NCI-H1436 (cell line): ENCODE measurements at places on chromosomes 6 and 20.

GRCh38 chr6:80173411-80173810 is 66.9 kb downstream of the BCKDHB start:
- DNase-seq, result no peak

GRCh38 chr6:52984247-52984646 is 10.8 kb downstream of the GSTA4 start:
- no peak for DNase-seq

- no peak for DNase-seq
These were observed 39.8 kb upstream of the MYL9 start for GRCh38 chr20:36501367-36502006.

- DNase-seq, result peak; percentile 13
These were observed 62.6 kb downstream of the GINS1 start for GRCh38 chr20:25470045-25470444.

GRCh38 chr6:122490607-122491006 is 19.0 kb upstream of the SERINC1 start:
- DNase-seq, result no peak

DNA sequence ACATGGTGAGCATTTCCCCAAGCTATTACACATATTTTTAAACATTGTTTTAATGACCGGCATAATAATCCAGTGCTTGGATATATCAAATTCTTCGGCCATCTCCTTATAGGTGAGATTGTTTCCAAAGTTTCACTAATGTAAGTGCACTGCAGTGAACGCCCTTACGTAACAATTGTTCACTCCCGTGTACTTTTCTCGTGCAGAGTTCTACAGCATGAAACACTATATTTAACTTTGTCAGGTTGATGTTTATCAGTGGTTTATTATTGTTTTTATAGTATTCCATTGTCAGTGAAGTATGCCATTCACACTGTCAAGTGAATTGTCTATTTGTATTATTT is 3.4 kb upstream of the GZF1 start:
- DNase-seq, result no peak

- no peak for DNase-seq
These were observed 119.6 kb upstream of the DOK5 start for GRCh38 chr20:54355631-54356280.

- no peak for DNase-seq
These were observed 511.8 kb upstream of the ZNF337 start for GRCh38 chr20:26208296-26209091.

DNA sequence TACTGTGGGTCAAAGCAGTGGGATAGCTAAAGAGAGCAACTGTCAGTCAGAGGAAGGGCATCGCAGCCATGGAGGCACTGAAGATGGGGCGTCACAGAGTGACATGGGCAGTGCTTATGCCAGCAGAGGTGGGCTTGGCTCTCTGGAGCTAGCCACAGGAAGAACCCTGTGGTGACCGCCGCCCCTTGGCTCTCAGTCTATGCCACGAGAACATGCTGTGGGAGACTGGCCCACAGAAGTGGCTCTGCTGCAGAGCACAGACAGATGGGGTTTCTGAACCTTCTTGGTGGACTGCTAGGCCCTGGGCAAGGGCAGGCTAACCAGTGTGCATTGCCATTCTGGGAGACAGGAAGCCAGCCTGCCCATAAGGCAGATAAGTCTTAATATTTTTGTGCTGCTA is 290.0 kb upstream of the SUPT3H start:
- no peak for DNase-seq

GRCh38 chr6:74585753-74586152 is 620.1 kb downstream of the COL12A1 start:
- DNase-seq, result no peak

- no peak for DNase-seq
These were observed 173.1 kb downstream of the HACE1 start for GRCh38 chr6:104686550-104687175.

GRCh38 chr6:18186033-18186432 is 30.8 kb downstream of the KDM1B start:
- no peak for DNase-seq

DNA sequence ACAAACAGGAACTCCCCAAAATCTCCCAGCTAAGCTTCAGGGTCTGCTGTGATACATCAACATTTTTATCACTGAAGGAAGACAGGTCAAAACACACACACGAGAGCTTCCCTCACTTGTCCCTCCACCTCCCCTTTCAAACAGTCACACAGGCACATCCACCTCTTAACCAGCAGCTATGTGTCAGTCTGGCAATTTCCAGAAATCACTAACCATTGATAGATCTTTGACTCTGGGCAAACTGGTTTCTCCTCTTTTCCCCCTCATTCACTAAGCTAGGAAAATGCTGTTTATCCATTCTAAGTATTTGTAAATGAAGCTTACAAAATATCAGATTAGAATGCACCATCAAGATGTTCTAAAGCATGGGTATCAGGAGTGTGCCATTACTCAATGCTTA is 87.8 kb downstream of the DCDC2 start:
- DNase-seq, result no peak

DNA sequence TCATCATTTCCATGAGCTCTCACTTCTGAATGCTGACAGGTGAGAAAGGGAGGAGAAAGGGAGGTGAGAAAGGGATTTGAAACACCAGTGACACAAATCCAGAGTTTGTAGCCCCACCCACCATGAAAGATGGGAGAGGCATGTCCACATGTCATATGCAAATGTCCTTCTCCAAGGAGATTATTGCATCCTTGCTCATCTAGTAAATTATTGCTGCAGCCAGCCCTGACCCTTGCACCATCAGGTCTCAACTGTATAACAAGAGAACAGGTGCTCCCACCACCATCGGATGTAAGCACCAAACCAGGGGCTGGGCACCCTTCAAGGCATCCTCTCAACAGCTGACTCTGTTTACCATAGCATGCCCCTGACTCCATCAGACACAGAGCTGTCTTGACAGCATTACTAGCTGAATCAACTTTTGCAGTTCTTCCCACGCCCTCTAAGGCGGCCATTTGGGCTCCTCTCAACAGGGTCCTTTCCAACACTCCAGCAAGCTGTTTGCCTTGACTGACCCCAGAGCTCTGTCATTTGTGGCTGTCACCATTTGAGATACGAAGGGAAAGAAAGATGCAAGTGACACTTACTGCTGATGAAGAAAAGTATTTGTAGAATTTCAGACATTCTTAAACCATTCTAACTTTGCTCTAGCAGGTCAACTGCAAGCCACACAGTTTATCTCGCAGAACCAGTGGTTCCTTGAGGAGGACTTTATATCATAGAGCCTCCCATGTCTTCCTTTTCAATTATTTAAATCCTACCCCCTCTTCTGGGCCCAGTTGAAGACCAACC is 14.2 kb downstream of the GFOD1 start:
- DNase-seq, result no peak

DNA sequence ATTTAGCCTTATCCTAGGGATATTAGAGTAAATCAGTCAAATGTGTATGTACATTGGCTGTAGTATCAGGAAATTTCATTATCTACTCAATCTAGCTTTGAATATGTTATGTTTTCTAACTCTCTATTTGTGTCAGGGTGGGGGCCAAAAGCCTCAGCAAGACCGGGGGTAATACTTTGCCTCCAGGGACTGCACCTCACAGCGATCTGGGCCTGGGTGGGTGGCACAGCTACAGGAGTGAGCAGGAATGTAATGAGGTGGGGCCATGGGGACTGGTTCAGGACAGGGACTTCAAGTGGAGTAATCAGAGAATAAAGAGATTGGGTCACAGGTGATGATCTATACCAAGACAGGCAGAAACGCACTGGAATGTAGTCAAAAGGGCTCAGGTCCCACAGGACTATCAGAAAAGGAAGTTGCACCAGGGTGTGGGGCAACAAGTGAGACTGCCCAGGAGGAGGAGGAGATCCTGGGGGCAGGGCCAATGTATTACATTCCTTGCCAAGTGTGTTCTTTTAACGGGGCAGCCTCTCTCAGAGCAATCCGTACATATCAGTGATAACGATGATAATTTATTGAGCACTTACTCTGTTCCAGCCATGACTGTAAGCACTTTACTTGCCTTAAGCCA is 54.0 kb downstream of the PIGU start:
- DNase-seq, result no peak

DNA sequence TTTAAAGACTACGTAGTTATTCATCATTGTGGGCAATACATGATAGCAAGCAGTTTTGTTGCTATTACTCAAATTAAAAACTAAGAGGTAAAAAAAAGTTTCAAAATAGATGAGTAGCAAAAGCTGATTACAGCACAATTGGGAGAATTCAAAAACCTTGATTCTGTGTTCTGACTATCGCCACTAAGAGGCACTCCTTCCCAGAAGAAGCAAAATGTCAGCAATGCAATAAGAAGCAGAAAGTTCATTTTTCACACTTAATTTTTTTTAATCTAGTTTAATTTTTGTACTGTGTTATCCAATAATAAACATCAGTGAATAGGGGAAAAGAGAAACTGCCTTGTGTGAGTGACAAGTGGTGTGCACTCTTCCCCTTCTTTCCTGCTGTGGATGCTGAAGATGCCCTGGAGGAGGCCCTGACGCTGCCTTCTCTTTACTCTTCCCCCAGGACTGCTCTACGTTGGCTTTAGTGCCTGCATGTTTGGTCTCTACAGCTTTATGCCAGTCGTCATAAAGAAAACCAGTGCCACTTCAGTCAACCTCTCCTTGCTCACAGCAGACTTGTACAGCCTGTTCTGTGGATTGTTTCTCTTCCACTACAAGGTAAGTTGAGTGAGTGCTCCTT is 263.2 kb upstream of the PLN start:
- no peak for DNase-seq

GRCh38 chr20:10660661-10661060 is 13.1 kb downstream of the JAG1 start:
- DNase-seq, result no peak

DNA sequence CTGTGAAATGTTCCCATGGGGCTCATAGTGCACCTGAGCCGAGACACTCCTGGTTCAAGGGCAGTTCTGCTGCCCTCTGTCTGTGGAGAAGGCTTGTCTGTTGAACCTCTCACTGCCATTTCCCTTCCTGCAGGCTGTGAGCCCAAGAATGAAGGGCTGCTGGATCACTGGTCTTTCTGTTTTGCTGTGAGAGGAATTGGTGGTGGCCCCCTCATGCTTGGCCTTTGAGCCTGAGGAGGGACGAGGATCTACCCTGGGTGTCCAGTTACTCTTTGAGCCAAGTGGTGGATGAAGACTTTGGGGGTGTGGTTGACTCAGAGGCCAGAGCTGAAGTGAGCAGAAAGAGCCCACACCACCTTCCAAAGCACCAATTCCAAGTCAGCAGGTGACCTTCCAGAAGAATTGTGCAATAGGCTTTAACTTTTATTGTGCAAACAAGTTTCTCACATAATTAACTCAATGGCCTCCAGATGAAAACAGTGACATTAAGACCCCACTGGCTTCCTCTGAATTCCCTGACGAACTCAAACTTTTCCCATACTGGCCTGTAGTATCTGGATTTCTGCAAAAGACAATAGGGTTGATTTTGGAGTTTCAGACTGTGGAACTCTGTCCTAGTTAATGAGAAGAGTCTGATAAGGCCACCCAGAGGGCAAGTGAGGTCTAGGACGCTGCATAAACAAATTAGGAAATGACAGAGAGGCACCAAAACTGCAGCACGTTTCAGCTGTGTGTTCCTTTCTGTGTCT is 101.5 kb downstream of the PHACTR3 start:
- no peak for DNase-seq

DNA sequence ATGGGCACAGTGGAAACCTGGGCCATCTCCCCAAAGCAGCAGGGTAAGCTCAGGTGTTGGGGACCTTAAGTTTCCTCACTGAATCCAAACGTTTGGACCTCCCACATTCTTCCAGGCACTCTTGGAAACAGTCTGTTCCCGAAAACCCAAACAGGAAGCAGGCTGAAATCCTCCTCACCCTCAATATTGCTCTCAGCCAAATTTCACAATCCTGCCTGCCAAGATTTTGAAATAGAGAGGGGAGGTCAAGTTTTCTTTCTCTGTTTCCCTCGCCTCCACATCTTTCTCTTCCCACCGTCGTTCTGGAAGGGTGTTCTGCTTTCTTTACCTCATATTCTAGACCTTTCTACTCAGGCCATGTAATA is 392.0 kb upstream of the SASH1 start:
- no peak for DNase-seq

GRCh38 chr6:30047220-30047619 is 13.8 kb upstream of the POLR1H start:
- DNase-seq, result no peak

GRCh38 chr6:91213229-91213901 is 626.5 kb upstream of the MAP3K7 start:
- DNase-seq, result no peak

DNA sequence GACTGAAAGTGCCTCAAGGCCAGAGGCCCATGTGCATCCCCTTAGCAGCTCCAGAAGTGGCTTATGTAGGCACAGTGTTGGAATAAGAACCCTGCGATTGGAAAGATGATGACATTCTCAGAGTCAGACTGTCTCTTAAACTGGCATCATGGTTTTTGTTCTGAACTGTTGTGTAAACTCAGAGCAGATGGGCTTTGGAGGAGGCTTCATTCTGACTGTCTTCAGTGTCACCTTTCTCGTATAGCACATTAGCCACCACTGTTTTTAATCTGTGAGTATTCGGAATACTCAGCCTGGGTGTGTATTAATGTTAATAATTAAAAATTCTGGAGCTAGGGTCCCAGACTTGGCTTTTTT is 140.9 kb downstream of the JARID2 start:
- no peak for DNase-seq

GRCh38 chr6:169811521-169812256 is 60.3 kb downstream of the ERMARD start:
- no peak for DNase-seq

DNA sequence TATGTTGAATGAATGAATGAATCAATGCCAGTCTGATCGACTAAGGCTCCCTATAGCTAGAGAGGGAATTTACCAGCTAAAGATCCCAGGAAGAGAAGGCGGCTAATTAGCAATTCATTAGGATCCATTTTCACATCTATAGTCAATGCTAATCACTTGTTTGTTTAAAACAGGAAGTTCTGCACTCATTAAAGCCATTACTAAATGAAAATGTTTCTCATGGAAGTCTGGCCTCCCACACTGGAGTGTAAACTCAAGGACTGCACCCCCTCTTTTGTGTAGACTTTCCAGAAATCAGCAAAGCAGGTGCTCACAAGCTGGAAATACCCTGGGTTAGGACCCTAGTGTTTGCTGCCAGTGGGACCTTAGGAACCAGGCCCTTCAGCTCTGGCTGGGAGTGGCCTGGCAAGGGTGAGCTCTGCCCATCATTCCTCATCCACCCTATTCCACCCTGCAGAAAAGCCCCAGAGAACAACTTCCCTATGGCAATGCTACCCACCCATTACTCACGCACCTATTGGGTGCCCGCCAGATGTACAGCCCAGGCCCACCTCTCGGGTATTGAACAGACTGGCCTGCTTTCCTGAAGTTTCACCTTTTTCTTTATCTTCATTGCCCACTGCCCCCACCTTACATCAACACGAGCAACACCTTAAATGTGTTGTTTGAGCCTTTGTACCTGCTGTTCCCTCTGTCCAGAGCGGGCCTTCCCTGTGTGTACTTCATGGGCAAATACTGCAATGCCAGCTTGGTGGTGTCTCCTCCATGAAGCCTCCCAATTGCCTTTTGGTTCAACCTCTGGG is 60.8 kb downstream of the TTI1 start:
- no peak for DNase-seq

GRCh38 chr6:13935190-13935880 is 10.6 kb downstream of the RNF182 start:
- no peak for DNase-seq
